ENCODE measurements at places on chromosomes 12 and 14. TPM values are rescaled to one million over a fixed set of nuclear protein-coding genes. Genes with fewer than 3 reads are reported as not detected.

The POTEG gene
- not detected for polyA plus RNA-seq

The SPIC gene
- not detected for polyA plus RNA-seq

The KRT7 gene
- not detected for polyA plus RNA-seq

The P2RX4 gene
- 87.7 TPM for polyA plus RNA-seq

The SP1 gene
- 80.7 TPM for polyA plus RNA-seq

The GNG2 gene
- 42.7 TPM for polyA plus RNA-seq

The ASIC1 gene
- polyA plus RNA-seq, result not detected

The MEG3 gene
- not detected for polyA plus RNA-seq

The SIVA1 gene
- polyA plus RNA-seq, result 156 TPM

The SOX5 gene
- not detected for polyA plus RNA-seq

The MVK gene
- polyA plus RNA-seq, result 1.6 TPM

The FLVCR2 gene
- 13.2 TPM for polyA plus RNA-seq

The PTPRO gene
- polyA plus RNA-seq, result 12.0 TPM

The KRT3 gene
- polyA plus RNA-seq, result not detected

The KIF5A gene
- 0.01 TPM for polyA plus RNA-seq

The KRT71 gene
- not detected for polyA plus RNA-seq

The IKZF4 gene
- 0.09 TPM for polyA plus RNA-seq

The TSPAN19 gene
- polyA plus RNA-seq, result not detected

The CLBA1 gene
- 0.43 TPM for polyA plus RNA-seq

All from CD14-positive monocyte (primary cell).